Caco-2 (cell line): ENCODE measurements at places on chromosomes 4 and X.

DNA sequence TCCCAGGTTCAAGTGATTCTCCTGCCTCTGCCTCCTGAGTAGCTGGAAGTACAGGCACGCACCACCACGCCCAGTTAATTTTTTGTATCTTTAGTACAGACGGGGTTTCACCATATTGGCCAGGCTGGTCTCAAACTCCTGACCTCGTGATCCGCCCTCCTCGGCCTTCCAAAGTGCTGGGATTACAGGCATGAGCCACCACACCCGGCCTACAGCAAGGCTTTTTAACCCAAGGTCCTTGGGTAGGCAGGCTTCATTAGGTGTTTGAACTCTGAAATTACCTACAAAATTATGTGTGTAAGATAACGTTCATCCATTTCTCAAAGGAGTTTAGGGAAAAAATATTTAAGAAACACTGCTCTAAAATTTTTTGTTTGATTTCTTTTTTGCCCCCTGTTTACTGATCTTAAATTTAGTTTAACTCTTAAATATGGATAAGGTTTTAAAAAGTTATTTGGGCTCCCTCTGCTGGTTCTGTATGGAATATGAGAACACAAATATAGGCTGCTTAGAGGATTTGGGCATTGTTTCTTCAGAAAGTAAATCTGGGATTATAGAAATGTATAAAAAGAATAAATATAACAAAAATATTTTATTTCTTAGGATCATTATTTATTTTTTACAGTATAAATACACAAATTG is 92.8 kb downstream of the CBR4 start:
- no peaks in the 10 kb centered on the region for H3K36me3 ChIP-seq
- no peaks in the 10 kb centered on the region for H3K4me1 ChIP-seq
- H3K27ac ChIP-seq: no peak overlapping the region
- no peaks in the 10 kb centered on the region for H3K27me3 ChIP-seq

- no peaks in the 10 kb centered on the region for H3K36me3 ChIP-seq
- DNase-seq: no peak
- no peak overlapping the region for H3K4me3 ChIP-seq
These were observed 19.7 kb upstream of the NWD2 start for GRCh38 chr4:37224854-37225253.

- no peaks in the 10 kb centered on the region for H3K4me1 ChIP-seq
- no peaks in the 10 kb centered on the region for H3K36me3 ChIP-seq
- H3K4me3 ChIP-seq: no peak overlapping the region
- H3K27ac ChIP-seq: no peak overlapping the region
- DNase-seq: no peak
These were observed 157.4 kb upstream of the PDE5A start for GRCh38 chr4:119785963-119786362.

DNA sequence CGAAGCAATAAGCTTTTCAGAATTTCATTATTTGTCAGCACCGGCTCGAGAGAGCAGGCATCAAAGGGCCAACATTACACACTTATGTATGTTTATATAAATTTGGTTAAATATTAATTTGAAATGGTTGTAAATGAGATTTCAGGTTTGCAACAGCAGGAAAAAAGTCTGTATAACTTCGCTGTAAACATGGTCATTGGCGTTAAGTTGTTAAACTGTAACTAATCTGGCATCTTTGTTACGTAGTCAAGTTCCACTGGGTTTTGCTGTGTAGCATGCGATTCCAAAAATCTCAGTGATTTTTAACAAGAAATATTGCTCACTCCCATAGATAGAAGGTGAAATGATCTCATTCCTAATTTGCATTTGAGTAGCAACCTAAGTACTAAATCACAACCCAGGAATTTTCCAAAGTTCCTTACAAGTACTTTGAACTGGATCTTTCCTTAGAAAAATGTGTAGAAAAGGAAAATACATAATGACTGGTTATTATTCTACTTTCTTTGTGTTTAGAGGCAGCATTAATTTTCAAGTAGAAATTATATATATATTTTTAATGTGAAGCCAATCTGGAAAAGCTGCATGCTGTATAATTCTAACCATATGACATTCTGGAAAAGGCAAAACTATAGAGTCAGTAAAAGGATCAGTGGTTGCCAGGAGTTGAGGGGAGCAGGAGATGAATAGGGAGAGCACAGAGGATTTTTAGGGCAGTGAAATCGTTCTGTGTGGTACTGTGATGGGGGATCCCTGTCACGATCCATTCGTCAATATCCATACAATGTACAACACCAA is 222.1 kb downstream of the CBR4 start:
- H3K4me1 ChIP-seq: peaks cover 7% of the 10 kb centered on the region; the same call in 1 of the 2 replicates
- H3K27ac ChIP-seq: no peak overlapping the region
- no peaks in the 10 kb centered on the region for H3K27me3 ChIP-seq

DNA sequence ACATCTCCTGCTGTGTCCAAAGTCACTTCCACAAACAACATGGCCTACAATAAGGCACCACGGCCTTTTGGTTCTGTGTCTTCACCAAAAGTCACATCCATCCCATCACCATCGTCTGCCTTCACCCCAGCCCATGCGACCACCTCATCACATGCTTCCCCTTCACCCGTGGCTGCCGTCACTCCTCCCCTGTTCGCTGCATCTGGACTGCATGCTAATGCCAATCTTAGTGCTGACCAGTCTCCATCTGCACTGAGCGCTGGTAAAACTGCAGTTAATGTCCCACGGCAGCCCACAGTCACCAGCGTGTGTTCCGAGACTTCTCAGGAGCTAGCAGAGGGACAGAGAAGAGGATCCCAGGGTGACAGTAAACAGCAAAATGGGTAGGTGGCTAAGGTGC is 123.9 kb downstream of the PDLIM5 start:
- no peaks in the 10 kb centered on the region for H3K27me3 ChIP-seq
- no peaks in the 10 kb centered on the region for H3K36me3 ChIP-seq
- H3K27ac ChIP-seq: no peak overlapping the region
- H3K4me1 ChIP-seq: peaks cover 5% of the 10 kb centered on the region

DNA sequence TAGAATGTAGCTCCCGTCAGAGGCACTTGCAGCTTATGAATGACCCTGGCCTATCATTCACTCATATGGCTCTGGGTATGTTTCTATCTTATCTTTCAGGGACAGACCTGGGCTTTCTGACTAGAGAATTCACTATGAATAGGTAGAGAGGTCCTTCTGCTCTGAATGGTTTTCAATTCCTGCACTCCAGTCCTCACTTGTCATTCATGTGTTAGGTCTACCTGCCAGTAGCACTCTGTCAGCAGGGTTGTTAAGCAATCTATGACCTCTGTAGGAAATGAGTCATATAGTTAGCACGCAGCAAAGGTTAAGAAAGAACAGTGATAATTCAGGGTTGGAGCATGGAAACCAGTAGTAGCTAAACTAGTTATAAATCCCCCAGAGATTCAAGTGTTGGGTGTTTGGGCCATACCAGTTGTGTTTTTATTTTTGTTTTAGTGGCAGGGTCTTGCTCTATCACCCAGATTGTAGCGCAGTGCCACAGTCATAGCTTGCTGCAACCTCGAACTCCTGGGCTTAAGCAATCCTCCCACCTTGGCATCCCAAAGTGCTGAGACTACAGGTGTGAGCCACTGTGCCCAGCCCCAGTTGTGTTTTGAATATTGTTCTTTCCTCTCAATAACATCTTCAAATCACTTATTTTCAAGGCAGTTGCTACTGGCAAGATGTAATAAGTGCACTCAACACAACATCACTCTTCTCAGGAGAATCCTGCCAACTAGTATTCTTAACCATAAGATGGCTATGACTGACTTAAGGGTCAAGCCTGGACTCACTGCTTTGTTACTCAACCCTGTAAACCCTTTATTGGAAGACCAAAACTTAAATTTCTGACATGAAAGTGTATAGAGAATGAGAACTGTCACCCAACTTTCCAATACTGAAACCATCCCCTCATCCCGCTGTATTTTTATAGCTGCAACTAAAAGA is 25.1 kb downstream of the ARL13A start:
- H3K27me3 ChIP-seq: no peaks in the 10 kb centered on the region
- no peak overlapping the region for H3K4me3 ChIP-seq
- H3K4me1 ChIP-seq: peaks cover 13% of the 10 kb centered on the region
